Activated gamma-delta T cell (primary cell): ENCODE measurements at places on chromosomes 4 and X.

DNA sequence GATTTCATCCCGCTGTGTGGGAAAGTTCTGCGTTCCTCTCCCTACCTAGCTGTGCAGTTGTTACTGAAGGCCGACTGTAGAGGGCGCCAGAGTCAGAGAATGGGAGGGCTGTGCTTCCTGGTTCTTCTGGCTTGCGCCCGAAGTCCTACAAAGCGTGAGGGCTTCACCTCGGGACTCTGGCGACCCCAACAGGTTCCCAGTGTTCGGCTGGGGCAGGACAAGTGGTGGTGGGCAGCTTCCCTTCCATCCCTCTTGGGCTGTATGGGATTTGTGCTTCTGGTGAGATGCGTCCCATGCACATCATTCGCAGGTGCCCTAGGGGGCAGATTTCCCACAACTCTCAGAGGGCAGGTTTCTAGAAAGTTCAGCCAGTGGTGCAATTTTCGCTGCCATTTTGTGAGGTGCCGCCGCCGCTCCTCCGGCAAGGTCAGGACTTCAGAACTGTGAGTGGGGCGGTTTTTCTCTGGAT lies 27.3 kb downstream of the CT45A1 start:
- no peak for DNase-seq

DNA sequence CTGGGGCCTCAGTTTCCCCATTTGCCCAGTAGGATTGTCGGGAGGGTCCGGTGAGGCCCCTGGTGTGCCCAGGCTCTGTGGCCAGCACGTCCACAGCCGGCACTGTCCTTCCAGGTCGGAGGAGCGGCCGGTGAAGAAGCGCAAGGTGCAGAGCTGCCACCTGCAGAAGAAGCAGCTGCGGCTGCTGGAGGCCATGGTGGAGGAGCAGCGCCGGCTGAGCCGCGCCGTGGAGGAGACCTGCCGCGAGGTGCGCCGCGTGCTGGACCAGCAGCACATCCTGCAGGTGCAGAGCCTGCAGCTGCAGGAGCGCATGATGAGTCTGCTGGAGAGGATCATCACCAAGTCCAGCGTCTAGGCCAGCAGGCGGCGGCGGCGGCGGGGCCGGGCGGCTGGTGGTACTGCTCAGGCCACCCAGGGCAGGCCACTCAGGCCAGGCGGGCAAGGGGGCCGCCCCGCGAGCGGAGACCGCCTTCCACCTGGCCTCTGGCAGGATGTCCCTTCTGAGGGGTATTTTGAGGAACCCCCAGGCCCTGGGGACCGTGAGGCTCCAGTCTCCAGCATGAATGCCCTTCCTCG lies 6.7 kb downstream of the MSANTD1 start:
- DNase-seq: no peak

DNA sequence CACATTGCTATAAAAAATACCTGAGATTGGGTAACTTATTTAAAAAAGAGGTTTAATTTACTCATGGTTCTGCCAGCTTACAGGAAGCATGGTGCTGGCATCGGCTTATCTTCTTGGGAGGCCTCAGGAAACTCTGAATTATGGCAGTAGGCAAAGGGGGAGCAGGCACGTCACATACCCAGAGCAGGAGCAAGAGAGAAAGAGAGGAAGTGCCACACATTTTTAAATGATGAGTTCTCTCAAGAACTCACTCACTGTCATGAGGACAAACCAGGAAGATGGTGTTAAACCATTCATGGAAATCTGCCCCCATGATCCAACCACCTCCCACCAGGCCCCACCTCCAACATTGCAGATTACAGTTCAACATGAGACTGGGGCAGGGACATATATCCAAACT lies 10.0 kb upstream of the AFF1 start:
- no peak for DNase-seq

- DNase-seq: no peak
Observed at GRCh38 chrX:7067256-7067655, 80.3 kb upstream of the STS start.

DNA sequence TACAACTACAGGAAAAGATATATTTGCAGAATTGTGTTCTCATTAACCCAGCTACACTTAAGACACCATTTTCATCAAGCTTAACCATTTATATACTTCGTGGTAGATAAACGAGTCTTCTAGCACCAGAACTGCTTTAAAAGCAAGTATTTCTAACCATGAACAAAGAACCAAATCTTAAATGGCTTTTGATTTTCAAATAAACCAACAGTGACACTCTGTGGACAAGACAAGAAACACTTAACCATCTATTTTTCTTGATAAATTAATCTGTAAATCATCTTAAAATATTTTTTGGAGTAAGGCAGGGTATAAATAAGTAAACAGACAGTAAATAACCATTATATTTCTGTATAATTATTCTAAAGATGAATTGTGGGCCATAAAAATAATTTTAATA lies 10.2 kb downstream of the BEND2 start:
- DNase-seq: no peak

DNA sequence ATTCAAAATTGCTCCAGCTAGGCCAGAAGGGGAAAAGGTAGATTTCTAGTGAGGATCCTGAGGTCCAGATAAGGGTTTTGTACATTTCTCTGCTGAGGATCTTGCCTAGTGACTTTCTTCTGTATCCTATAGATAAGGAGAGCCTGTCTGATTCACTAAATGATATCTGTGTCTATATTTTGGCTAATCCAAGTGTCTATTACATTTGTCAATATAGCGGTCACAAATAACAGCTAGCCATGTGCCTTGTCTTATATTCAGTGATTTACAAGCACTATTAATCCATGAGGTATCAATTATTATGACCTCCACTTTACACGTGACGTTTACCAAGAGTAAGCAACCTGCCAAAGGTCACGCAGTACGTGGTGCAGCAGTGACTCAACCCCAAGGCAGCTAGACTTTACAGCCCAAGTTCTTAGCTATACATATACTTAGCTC lies 41.6 kb downstream of the TMEM165 start:
- DNase-seq: no peak

DNA sequence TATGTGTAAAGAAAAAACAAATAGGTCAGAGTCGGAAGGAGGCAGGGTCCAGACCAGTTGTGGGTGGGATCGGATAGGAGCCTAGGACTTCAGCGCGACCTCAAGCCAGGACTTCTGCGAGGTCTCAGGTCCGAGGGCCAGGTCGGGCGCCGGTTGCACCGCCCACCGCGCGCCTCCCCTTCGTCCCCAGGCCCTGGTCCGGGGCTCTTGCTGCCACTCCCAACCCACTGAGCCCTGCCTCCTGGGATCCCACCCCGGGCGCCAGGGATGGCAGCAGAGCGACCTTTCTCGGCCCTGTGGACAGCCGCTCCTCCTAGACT lies 12.3 kb downstream of the PITX2 start:
- DNase-seq: no peak

GRCh38 chrX:28609917-28610613 lies 22.8 kb downstream of the IL1RAPL1 start:
- no peak for DNase-seq

DNA sequence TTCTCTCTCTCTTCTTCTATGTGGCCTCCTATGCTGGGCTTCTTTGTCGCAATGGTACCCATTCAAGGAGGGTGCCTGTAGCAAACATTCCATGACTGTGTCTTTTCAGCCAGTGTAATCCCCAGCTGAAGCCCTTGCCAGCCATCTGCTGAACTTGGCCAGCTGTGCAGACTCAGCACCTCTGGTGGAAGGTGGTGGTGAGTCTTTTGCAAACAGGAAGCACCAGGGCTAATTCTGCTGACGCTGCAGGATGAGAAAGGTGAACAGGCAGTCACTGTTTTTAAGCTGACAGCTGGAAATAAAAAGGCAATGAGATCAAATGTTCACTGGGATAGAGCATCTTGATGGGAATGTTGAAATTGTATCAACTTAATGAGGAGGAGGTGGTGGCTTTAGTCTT lies 298.7 kb upstream of the CLNK start:
- no peak for DNase-seq
